ENCODE measurements at places on chromosomes 16 and 17. TPM values are rescaled to one million over a fixed set of nuclear protein-coding genes. Genes with fewer than 3 reads are reported as not detected.

RAB26 gene
- total RNA-seq: 1.2 TPM

TBC1D26 gene
- total RNA-seq: 0.39 TPM

PRR29 gene
- total RNA-seq: 0.20 TPM

GPR139 gene
- total RNA-seq: not detected

SPATA22 gene
- 0.13 TPM for total RNA-seq

CDC6 gene
- total RNA-seq: 3.9 TPM

PLCG2 gene
- total RNA-seq: 0.07 TPM

SMIM5 gene
- total RNA-seq: not detected

CES5A gene
- not detected for total RNA-seq

GNGT2 gene
- total RNA-seq: not detected

TMEM238L gene
- total RNA-seq: not detected

ZFP3 gene
- total RNA-seq: 0.92 TPM

MIF4GD gene
- total RNA-seq: 8.7 TPM

GP1BA gene
- total RNA-seq: not detected

GFER gene
- 8.1 TPM for total RNA-seq

NXN gene
- total RNA-seq: 27.1 TPM

GSDMA gene
- total RNA-seq: not detected

SLC16A13 gene
- 0.85 TPM for total RNA-seq

SP2 gene
- total RNA-seq: 1.8 TPM

ABCA8 gene
- total RNA-seq: 198 TPM

RDM1 gene
- total RNA-seq: not detected

OR1E2 gene
- total RNA-seq: not detected

OR2C1 gene
- 0.26 TPM for total RNA-seq

KRTAP4-1 gene
- total RNA-seq: not detected
